ENCODE measurements at places on chromosomes 6 and 20.

GRCh38 chr6:84332139-84333034, 104.9 kb upstream of the CEP162 start:
- no peak for DNase-seq

- DNase-seq: no peak
These were observed 4.5 kb upstream of the MMP9 start for GRCh38 chr20:46004187-46004586.

GRCh38 chr6:139395891-139396301, 21.4 kb upstream of the CITED2 start:
- no peak for DNase-seq

DNA sequence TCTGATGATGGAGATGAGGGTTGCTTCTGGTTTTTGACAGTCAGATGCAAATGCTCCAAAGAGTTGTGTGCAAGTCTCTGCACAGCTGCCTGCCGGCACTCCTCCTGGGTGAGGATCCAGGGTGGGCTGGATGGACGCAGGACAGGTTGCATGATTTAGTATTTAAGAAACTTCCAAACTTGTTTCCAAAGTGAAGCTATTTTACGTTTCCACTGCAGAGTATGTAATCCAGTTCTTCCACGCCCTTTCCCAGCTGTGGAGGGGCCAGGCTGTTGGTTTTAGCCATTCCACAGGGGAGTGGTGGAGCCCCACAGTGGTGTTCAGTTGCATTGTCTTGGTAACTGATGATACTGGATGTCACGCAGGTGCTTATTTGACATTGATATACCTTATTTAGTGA, 157.3 kb downstream of the THBS2 start:
- no peak for DNase-seq

- no peak for DNase-seq
These were observed 30.7 kb upstream of the TMX4 start for GRCh38 chr20:8050157-8050837.

DNA sequence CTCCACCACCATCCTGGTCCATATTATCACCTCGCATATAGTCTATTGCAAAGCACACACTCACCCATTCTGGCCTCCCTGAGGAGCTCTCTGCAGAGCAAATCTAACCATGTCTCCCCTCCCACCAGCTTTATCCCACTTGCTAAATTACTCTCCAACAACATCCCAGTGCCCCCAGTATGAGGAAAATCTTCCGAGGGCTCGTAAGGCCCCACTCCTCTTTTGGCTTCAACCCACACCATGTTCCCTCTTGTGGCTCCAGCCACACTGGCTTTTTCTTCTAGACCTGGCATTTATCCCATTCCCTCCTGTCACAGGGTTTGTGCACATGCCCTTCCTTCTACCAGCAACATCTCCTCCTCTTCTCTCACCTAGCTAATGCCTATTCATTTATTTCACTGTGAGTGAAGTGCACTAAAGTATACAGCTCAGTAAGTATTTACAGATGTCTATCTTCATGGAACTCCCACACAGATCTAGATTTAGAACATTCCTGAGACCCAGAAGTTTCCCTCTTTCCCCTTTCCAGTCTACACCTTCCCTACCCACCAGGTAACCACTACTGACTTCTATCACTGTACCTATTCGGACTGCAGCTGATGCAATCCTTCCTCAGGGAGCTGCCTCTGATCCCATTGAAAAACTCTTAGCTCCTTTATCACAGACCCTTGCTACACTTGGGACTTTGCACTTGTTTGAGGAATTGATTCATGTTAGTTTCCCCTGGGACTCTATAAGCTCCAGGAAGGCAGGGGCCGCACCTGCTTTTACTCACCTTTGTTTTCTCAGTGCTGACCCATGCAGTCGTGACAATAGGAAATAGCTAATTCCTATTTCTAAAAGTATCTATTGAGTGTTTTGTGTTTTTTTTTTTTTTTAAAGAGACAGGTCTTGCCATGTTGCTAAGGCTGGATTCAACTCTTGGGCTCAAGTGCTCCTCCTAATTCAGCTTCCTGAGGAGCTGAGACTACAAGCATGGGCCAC, 15.5 kb downstream of the MRPL14 start:
- DNase-seq: no peak

DNA sequence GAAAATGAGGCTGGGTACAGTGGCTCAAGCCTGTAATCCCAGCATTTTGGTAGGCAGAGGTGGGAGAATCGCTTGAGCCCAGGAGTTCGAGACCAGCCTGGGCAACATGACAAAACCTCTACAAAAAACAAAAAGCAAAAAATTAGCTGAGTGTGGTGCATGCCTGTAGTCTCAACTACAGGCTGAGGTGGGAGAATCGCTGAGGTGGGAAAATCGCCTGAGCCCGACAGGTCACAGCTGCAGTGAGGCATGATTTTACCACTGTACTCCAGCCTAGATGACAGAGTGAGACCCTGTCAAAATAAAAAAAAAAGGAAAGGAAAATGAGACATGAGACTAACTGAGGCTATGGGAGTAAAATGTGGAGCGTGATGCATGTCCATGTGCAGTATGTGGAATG, 88.0 kb upstream of the CD83 start:
- DNase-seq: no peak

GRCh38 chr6:134961366-134961765, 11.5 kb upstream of the ALDH8A1 start:
- no peak for DNase-seq

DNA sequence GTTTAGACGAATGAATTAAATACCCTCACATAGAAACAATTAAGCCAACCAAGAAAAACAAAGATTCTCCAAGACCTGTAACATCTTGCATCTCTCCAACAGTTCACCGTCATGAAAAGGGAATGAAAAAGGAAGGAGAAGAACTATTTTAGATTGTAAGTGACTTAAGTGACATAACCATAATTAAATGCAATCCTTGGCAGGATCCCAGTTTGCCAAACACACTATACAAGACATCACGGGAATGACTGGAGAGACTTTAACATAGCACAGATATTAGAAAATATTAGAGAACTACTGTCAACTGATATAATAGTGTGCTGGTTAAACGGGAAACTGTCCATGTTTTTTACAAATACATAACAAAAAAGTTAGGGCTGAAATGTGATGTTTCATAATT, 22.2 kb downstream of the EPB41L2 start:
- no peak for DNase-seq

DNA sequence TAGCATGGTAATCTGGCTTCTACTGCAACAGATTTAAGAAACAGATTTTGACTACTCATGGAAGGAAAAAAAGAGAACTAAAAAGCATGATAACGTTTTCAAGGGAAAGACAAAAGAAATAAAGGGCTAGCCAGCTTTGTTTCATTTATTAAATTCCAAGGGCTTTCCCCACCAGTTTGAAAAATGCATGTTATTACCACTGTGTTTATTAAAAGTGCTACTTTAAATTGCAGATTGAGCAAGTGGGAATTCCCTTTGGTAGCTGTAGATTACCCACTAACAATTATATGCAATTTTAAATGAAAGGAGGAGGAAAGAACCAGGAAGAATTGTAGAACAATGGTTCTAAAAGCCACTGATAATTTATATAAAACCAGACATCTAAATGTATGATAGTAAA, 40.6 kb upstream of the NHSL1 start:
- DNase-seq: no peak

DNA sequence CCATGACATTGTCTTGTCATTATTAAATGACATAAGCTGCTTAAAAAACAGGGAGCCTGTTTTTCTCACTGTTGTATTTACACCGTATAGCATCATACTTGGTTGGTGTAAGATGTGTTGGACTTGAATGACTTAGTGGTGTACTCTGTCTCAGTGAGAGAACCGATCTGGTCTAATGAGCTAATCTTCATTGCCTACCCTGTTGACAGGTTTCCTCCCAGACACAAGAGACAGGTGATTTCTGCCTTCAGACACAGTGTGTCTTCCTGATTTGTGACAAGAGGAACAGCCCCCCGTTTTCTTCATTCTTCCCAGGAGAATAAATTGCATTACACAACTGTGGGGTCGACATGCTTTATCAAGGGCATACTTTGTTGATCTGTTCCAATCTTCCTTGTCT, 137.2 kb upstream of the ID4 start:
- DNase-seq: no peak

DNA sequence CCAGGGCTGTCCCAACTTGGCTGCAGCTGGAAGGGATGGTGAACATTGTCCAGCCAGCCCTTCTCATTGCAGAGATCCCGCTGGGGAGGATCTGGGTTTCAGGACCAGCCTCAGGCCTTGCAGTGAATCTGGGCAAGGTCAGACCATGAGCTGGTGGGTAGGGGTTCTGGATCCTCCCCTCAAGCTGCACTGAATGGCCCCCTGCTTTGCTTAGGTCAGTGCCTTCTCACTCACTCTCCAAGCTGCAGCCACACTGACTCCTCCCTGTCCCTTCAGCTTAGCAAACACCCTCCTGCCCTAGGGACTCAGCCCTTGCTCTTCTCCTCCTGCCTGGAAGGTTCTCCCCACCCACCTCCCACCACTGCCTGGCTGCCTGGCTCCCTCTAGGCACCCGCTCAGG, 95.3 kb upstream of the KCNG1 start:
- DNase-seq: no peak

GRCh38 chr6:111727802-111728201, 122.1 kb upstream of the TRAF3IP2 start:
- no peak for DNase-seq

DNA sequence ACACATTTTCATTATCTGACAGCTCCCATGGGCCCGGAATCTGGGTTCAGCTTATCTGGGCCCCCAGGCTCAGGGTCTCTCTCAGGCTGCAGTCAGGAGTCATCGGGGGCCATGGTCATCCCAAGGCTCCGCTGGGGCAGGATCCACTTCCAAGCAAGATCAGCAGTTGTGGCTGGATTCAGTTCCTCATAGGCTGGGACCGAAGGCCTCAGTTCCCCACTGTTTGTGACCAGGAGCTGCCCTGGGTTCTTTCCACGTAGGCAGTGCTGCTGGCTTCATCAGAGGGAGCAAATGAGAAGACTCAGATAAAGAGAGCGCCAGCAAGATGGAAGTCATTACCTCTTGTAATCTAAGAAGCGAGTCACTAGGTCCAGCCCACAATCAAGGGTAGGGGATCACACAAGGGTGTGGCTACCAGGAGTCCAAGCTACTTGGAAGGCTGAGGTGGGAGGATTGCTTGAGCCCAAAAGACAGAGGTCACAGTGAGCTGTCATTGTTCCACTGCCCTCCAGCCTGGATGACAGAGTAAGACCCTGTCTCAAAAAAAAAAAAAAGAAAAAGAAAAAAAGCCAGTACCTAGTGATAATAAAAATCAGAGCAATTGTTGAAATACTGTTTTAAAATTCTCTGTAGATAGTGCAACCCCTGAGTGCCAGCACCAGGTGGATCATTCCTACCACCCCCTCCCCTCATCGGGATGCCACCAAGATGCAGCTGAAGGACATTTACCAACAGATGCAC, 162.7 kb downstream of the NFATC2 start:
- no peak for DNase-seq

- no peak for DNase-seq
These were observed 4.0 kb downstream of the ID4 start for GRCh38 chr6:19841181-19841580.

DNA sequence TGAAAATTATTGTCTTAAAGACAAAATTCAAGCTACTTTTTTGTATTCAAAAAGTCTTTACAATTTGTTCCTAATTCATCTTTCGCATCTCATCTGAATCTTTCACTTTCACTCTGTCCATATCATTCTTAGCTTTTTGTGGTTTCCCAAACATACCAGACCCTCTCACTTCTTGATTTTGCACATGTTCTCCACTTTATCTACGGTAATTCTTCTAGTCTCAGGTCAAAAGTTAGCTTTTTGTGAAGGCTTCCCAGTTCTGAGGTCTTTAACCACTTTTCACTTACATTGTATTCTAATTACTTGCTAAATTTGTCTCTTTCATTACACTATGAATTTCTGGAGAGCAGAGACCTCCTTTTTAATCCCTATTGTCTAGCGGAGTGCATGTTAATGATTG, 34.6 kb upstream of the EPHA7 start:
- DNase-seq: no peak

- DNase-seq: no peak
These were observed 20.6 kb upstream of the ARHGAP18 start for GRCh38 chr6:129730477-129731165.

GRCh38 chr6:112005013-112005371, 48.9 kb upstream of the CCN6 start:
- DNase-seq: no peak

DNA sequence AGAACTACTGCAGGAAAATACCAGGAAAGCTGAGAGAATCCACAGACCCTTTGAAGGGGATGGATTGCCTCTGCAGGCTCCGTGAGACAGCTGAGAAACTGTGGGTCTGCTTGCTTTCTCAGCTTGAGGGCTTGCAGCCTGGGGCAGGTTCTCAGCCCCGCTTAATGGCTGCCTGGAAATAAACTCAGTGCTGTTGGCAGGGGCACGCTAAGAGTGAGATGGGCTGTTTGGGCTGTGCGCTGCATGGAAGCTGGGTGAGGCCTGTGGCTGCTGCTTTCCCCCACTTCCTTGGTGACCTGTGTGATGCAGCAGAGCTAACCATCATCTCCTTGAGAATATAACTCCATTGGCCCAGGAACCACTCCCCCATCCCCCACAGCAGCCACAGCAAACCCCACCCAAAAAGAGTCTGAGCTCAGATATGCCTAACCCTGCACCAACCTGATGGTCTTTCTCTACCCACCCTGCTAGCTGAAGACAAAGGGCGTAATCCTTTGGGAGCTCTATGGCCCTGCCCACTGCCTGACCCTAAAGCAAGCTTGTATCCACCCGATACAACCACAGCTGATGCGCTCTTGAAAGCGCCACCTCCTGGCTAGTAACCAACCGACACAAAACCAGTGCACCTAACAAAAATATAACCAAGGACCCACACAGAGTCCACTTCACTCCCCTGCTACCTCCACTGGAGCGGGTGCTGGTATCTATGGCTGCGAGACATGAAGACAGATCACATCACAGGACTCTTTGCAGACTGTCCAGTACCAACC, 800.6 kb upstream of the MAP3K7 start:
- DNase-seq: no peak

- DNase-seq: no peak
These were observed 22.1 kb upstream of the ZNF318 start for GRCh38 chr6:43391440-43392031.

- DNase-seq: peak; percentile 40
These were observed 423 bp downstream of the PACRG start for GRCh38 chr6:162728197-162728596.

GRCh38 chr20:63877755-63878470, 12.8 kb downstream of the TPD52L2 start:
- DNase-seq: no peak

- no peak for DNase-seq
These were observed 308.2 kb downstream of the EYS start for GRCh38 chr6:65398851-65399250.

All from globus pallidus (tissue), 1 donor.